ENCODE measurements at places on chromosomes 16 and 17.

- DNase-seq: no peak
Measured at GRCh38 chr16:73020409-73020884, 27.5 kb downstream of the ZFHX3 start.

- DNase-seq: peak; percentile 91
Measured at GRCh38 chr17:78325076-78325687, 34.7 kb downstream of the SOCS3 start.

GRCh38 chr16:10831894-10832886 lies 13.6 kb upstream of the TVP23A start:
- no peak for DNase-seq

- no peak for DNase-seq
Measured at GRCh38 chr17:72588961-72589360, 468.1 kb downstream of the SOX9 start.

DNA sequence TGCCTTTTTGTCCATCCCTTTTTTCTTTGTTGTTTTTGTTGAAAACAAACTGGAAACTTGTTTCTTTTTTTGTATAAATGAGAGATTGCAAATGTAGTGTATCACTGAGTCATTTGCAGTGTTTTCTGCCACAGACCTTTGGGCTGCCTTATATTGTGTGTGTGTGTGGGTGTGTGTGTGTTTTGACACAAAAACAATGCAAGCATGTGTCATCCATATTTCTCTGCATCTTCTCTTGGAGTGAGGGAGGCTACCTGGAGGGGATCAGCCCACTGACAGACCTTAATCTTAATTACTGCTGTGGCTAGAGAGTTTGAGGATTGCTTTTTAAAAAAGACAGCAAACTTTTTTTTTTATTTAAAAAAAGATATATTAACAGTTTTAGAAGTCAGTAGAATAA lies 4.9 kb downstream of the SOX9 start:
- no peak for DNase-seq

- no peak for DNase-seq
Measured at GRCh38 chr17:42067371-42068091, 17.1 kb upstream of the C17orf113 start.

DNA sequence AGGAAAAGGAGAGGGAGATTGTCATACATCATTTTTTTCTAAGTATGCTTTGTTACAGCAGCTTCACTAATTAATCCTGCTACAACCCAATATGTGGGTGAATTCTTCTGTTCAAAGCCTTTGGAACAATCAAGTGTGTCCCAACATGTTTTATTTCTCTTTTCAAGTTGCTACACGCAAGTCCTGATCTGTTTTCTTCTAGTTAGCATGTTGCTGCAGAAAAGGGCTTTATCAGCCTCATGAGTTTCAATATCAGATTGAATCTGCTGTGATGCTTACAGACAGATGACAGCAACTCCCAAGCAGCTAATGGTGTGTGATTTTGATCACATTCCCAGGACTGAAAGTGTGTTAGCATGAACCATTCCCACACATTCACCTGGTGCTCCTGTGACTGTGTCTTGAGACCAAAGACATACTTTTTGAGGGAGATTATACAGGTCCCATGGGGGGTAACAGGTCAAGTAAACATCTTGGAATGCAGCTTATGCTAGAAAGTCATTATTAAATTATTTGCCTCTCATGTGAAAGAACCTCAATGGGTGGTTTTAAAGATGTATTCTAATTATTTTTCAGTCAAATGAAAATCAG lies 96.9 kb upstream of the KCNJ16 start:
- no peak for DNase-seq

GRCh38 chr16:15599303-15600070 lies 43.5 kb downstream of the MARF1 start:
- DNase-seq: no peak

DNA sequence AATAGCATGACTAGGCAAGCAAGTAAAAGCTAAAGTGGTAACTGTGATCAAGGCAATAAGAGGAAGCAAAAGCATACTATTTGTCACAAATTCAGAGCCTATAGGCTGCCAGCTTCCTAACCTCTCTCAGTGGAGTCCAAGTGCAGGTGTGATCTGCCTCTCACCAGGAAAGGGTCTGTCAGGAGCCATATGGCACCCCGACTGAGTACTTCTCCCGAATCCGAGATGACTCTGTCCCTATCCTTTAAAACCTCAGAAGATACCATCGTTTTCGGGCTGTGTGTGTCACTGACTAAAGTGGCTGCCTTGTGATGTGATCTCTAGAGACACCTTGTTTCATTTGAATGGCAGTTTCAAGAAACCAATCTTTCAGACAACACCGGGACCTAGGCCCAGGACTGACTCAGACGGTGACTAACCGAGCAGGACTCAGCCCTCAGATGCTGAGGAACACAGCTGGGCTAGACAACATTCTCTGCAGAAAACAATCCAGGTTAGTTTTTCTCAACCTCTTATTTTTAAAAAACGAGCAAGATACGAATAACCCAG lies 63.6 kb downstream of the SMG6 start:
- DNase-seq: no peak

GRCh38 chr17:336110-337021 lies 16.2 kb downstream of the RPH3AL start:
- DNase-seq: no peak

DNA sequence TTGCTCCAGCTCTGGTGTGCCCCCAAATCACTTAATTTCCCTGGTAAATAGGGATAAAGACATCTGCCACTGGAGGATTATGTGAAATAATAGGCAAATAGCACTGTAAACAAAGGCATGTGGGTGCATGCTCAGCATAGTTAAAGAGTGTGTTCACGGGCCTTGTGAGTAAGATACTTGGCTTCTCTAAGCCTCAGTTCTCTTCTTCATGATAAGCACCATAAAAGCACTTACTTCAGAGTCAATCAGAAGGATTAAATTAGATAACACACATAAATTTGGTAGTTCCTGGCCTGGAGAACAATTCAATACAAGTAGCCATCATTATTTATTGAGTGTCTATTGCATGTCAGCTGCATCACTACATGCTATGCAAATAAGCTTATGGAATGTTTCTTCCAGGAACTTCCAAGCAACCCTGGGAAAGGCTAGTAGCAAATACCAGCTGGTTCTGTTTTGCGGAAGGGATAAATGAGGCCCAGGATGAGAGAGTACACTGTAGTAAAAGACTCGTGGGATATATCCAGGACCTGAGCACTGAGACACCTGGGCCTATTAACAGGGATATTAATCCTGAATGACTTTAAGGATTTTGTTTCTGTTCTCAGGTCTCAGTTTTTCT lies 14.5 kb downstream of the CCL11 start:
- DNase-seq: no peak

DNA sequence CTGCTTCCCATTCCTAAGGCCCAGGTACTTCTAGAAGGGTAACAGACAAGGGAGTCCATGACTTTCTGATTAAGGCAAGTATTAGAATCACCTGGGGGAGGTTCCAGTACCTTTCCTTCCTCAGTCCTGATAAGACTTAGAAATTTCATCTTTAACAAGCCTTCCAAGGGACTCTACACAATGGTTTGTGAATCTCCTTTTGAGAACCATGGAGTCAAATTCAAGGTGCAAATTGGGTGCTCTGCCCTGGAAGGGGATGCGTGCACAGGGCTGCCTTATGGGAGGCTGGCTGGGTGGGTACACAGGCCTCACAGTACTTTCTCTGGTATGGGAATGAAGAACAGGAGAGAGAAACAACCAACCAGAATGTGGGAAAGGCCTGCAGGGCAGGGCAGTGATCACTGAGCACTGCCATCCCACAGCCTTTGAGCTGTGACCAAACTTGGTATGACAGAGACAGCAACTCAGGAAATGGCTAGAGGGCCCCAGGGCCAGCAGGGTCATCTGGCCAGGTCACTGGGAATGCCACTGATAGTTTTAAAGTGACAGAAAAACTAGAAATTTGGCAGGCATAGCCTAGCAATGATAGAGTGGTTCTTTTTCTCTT lies 3.6 kb upstream of the TMIGD1 start:
- DNase-seq: no peak

GRCh38 chr17:51456942-51457341 lies 196.6 kb downstream of the UTP18 start:
- no peak for DNase-seq

DNA sequence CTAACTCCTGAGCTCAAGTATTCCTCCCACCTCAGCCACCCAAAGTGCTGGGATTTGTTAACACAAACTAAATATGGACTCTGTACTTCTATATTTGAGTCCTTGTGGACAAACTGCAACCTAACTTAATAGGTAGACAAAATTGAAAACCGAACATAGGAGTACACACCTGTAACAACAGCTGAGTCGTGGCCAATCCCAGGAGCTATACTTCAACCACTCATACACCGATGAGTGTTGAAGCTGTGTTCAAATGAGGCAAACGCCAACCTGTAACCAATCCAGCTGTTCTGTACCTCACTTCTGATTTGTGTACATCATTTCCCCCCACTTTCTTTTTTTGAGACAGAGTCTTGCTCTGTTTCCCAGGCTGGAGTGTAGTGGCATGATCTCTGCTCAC lies 471.5 kb upstream of the C16orf82 start:
- no peak for DNase-seq

GRCh38 chr16:9256196-9256595 lies 164.8 kb downstream of the HAPSTR1 start:
- no peak for DNase-seq

GRCh38 chr17:1943436-1943831 lies 81.7 kb downstream of the RTN4RL1 start:
- no peak for DNase-seq

- DNase-seq: no peak
Measured at GRCh38 chr16:16191493-16192167, 31.7 kb downstream of the ABCC6 start.

DNA sequence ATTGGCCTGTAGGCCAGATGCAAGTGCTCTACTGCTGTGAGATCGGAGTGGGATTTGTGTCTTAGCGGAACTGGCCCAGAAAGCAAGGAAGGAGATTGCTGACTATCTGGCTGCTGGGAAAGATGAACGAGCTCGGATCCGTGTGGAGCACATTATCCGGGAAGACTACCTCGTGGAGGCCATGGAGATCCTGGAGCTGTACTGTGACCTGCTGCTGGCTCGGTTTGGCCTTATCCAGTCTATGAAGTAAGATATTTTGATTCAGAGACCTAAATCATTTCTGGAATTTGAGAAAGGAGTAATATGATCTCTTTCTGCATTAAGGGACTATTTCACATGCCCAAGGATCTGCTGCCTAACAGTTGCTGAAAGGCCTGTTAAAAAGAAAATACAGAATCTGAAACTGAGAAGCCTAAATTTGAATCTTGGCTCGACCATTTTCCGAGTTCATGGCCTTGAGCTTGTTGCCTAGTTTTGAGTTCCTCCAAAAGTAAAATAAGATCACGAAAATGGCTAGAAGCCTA lies 21.1 kb downstream of the IST1 start:
- DNase-seq: no peak

GRCh38 chr17:80779961-80780380 lies 211.7 kb upstream of the CHMP6 start:
- peak; percentile 70 for DNase-seq

- peak; percentile 75 for DNase-seq
Measured at GRCh38 chr17:37478187-37478586, 11.5 kb upstream of the DUSP14 start.

DNA sequence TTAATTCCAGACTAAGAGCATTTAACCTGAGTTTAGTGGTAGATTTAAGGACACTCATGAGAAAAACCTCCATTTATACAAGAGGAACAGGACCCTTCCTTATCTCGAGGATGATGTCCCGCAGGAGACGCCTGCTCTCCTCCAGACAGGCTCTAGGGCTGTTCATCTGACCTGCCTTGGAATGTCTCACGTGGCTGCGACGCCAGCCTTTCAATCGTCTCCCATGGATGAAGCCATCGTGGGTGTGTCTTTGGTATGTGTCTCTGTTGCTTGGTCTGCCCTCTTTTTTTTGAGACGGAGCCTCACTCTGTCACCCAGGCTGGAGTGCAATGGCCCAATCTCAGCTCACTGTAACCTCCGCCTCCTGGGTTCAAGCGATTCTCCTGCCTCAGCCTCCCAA lies 16.5 kb downstream of the CHMP6 start:
- no peak for DNase-seq

- DNase-seq: no peak
Measured at GRCh38 chr16:31461921-31462804, 2.9 kb downstream of the ARMC5 start.

DNA sequence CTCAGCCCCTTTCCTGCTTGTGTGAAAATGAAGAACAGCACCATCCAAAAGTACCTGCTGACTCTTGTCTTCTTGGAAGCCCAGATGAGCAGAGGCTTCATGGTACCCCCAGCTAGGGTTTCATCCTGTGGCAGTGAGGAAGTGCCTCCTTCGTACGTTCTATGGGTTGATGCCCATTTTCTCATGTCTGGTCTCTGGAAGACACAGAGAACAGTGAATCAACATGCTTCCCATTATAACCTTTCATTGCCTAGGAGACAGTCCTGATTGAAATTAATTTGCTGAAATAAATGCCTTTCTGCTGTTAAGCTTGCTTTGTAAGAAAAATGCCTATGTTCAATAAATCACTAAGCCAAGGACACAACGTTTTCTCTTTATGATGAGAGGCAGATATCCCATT lies 36.5 kb downstream of the RCVRN start:
- DNase-seq: no peak

DNA sequence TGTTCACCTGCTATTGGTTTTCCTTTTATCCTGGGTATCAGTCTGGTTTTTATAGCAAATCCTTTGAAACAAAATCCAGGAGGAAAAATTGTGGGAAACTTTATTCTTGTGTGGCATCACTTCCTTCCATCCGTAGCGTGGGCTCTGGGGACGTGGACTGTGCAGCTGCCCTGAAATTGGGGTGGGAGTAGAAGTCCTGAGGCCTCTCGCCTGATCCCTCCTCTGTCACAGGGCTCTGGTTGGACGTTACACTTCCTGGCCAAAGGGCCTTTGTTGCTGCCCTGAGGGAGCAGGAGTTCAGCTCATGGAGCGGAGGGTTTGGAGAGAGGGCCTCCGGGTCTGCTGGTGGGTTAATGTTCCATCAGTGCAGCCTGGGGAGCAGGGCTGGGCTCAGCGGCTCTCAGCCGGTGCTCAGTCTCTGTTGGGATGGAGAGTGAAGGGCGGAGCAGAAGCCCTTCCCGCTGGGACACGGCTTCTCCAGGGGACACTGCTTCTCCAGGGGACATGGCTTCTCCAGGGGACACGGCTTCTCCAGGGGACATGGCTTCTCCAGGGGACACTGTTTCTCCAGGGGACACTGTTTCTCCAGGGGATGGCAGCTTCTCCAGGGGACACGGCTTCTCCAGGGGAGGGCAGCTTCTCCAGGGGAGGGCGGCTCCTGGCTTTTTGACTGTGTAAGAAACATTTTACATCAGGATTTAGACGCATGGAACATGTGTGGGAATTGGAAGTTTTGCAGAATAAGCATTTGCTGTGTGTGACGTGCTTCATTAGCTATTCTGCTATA lies 15.2 kb upstream of the RPL13 start:
- DNase-seq: no peak
